ENCODE measurements at places on chromosomes 16 and 17.

DNA sequence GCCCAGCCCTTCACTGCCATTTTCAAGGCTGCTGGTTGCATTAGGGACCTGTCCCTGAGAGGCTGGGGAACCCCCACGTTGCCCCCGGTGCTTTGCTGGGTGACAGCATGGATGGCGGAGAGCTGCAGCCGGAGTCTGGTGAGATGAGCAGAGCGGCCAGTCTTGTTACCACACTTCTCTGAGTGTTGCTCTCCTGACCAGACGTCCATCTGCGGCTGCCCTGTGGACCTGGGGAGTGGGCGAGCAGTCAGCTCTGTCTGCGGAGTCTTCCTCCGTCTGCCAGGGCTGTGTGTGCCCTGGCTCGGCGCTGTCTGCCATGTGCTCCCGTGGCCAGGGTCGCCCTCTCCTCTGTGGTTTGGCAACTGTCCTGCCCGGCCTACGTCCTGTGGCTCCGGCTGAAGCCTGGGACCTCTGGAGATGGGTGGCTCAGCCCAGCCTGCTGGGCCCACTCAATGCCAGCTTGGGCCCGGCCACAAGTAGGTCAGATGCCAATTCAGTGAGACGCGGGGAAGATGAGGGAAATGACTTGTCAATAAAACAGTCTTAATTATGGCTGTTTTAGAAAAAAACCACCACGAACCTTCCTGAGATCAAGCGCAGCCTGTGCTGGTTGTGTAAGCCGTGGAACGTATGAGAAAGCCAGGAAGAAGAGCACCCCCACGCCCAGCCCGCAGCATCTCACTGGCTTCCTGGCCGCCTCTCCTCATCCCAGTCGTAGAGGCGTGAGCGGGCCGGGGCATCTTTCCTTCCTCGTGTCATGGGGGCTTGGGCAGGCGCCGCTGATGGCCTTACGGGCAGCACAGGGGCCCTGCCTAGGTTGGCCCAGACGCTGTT lies 7.9 kb downstream of the KCTD5 start:
- no peak for DNase-seq

DNA sequence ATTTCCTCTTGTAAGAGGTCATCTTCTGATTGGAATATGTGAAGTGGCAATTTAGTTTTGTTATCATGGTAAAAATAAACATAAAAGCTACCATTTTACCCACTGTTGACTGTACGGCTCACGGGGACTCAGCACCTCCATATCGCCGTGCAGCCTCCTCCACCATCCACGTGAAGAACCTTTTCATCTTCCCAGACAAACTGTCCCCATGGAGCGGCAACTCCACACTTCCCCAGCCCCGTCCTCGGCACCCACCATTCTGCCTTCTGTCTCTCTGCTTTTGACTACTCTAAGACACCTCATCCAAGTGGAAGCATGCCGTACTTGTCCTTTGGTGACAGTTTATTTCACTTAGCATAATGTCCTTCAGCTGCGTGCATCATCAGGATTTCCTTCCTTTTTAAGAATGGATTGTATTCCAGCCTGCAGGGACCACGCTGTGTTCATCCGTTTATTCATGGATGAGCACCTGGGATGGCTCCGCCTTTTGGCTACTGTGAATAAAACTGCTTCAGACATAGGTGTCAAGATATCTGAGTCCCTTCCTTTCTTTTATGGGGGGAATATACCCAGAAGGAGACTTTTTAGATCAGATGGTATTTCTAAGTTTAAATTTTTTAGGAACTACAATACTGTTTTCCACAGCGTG lies 14.3 kb downstream of the FBXO31 start:
- no peak for DNase-seq

DNA sequence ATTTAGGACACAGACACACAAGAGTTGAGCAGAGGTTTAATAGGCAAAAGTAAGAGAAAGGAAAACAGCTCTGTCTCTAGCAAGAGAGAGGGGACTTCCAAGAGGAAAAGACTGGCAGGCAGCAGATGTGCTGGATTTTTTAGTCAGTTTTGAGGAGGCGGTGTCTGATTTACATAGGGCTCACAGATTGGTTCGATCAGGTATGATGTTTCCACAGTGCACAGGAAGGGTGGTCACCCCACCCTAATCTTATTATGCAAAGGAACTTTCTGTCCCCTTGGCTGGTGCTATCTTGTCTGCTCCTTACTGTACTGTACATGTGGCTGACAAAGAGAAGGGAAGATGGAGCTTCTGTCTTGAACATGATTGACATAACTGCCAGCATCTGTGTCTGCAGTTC lies 25.3 kb downstream of the BFAR start:
- no peak for DNase-seq

GRCh38 chr17:4980644-4981216 lies 6.7 kb downstream of the CAMTA2 start:
- DNase-seq = no peak

DNA sequence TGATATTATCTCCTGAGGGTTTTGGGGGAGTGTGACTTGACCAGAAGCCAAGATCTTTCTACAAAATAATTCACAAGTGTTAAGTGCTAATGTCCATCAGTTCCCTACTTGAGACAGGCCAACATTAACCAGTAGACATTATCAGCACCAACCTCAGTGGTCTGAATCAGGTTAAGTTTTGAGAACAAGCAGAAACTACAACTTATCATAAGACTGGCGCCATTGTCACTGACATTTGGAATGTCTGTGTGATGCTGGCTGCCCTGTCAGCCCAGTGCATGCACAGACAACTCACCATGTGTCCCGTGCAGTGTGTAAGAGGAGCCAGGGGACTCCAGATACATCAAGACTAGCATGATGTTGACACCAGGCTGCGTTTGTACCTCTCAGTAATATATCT lies 76.8 kb downstream of the CCDC182 start:
- DNase-seq = no peak

- no peak for DNase-seq
Measured at GRCh38 chr16:68784721-68785120, 47.6 kb downstream of the CDH1 start.

GRCh38 chr17:43907998-43908721 lies 824 bp upstream of the MPP2 start:
- peak; percentile 55 for DNase-seq

GRCh38 chr16:70634861-70635260 lies 11.5 kb upstream of the IL34 start:
- DNase-seq = no peak

GRCh38 chr17:62626719-62627218 lies 701 bp upstream of the MRC2 start:
- DNase-seq = no peak

DNA sequence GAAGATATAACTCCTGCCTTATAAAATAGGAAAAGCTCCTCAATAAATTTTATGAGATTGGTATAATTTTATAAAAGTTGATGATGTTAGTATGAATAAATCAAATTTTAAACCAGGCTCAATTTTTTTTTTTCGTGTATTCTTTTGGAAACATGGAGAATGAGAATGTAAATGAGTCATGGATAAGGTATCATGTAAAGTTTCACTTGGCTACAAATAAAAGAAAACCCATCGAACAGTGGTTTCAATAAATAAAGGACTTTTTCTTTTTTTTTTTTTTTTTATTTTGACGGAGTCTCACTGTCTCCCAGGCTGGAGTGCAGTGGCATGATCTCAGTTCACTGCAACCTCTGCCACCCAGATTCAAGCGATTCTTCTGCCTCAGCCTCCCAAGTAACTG lies 67.3 kb downstream of the PHKB start:
- DNase-seq = no peak

- DNase-seq = no peak
Measured at GRCh38 chr17:38539386-38539785, 66.4 kb downstream of the SRCIN1 start.

- DNase-seq = no peak
Measured at GRCh38 chr17:18374216-18374615, 3.4 kb upstream of the EVPLL start.

DNA sequence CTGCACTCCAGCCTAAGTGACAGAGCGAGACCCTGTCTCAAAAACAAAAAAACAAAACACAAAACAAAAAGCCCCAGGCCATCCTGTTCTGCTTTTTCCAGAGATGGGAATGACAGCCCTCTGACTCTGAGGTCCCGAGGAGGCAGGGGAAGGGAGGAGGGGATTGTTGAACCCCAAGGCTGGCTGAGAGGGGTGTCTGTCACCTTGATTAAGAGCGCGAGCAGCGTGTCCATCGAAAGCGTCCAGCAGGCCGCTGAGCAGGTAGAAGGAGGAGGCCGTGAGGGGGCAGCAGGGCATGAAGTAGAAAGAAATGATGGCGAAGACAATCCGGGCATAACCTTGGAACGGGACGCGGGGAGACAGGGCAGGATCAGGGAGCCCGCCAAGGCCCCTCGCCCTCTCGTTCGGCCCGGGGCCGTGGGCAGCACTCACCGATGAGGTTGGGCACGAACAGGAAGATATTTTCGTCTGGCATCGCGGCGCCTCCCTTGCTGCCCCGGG lies 593 bp downstream of the CDIPT start:
- no peak for DNase-seq

- no peak for DNase-seq
Measured at GRCh38 chr17:33522623-33523022, 229.5 kb upstream of the ASIC2 start.

DNA sequence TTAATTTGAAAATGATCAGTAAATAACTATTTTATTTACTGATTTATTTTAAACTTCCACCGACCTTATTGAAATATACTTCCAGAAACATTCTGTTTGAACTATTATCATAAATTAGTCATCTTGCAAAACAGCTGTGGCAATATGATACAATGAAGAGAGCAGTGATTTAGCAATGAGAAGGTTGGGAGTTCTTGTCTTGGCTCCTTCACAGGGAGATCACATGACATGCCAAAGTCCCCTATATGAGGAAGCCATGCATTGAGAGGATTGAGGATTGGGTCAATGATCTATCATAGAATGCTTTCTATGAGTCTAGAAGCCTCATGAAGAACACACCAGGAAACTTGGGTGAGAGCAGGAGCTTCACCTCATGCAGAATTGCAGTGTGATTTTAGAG lies 222.7 kb downstream of the LGALS9B start:
- no peak for DNase-seq

GRCh38 chr16:20385844-20386832 lies 18.4 kb downstream of the PDILT start:
- peak; percentile 50 for DNase-seq

DNA sequence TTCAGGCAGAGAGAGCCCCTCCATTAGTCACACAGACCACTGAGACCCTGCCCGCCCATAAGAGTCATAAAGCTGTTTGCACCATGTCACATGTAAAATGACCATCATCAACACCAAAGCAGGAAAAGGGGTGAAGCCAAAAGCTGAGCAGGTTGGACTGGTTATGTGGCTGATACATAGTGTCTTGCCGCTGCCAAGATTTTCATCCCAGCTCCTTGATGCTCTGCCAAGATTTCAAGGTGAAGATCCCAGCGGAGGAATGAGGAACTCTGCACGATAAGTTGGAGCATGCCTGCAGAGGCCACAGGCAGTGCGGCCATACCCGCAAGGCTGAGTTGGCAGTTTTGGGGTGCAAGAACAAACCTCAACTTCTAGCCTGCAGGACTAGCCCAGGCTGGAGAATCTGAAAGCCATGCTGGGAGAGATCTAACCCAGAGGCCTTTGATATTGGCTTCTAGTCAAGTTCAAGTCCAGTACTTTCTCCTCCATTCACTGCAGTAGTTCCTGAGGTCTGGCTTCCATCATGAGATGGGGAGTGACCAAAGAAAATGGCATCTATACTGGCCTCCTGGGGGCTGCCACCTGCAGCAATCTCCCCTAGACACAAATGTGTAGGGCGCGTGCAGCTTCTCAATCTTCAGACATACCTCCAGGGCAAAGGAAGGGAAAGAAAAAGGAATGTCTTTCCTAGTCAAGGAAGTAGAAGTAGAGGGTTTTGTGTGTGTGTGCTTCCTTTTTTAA lies 79.7 kb upstream of the NOL11 start:
- no peak for DNase-seq

- DNase-seq = no peak
Measured at GRCh38 chr17:29124135-29124924, 55.9 kb downstream of the MYO18A start.

- DNase-seq = no peak
Measured at GRCh38 chr16:54077050-54077821, 209.4 kb downstream of the IRX3 start.

DNA sequence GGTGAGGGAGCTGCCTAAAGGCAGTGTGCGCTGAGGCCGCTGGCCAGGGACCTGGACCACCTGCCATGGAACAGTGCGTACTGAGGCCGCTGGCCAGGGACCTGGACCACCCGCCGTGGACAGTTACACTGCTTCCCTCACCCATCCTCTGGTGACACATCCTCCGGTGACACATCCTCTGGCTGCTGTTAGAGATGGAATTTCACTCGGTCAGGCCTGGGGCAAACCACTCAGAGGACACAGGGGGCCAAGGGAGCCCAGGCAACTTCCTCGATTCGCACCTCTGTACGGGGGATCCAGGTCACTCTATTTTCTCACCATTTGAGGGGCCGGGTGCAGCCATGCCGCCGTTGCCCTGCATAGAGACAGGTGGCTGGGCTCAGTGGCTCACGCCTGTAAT lies 32.4 kb upstream of the RPTOR start:
- no peak for DNase-seq

- peak; percentile 57 for DNase-seq
Measured at GRCh38 chr16:67428146-67428731, 2.7 kb upstream of the HSD11B2 start.

GRCh38 chr17:29162082-29162908 lies 17.9 kb downstream of the MYO18A start:
- no peak for DNase-seq

GRCh38 chr17:78716814-78717393 lies 65.2 kb downstream of the CYTH1 start:
- DNase-seq = peak; percentile 48

- no peak for DNase-seq
Measured at GRCh38 chr17:56914581-56915273, 878 bp upstream of the TRIM25 start.

- DNase-seq = no peak
Measured at GRCh38 chr16:68646953-68647659, 2.0 kb downstream of the CDH3 start.

DNA sequence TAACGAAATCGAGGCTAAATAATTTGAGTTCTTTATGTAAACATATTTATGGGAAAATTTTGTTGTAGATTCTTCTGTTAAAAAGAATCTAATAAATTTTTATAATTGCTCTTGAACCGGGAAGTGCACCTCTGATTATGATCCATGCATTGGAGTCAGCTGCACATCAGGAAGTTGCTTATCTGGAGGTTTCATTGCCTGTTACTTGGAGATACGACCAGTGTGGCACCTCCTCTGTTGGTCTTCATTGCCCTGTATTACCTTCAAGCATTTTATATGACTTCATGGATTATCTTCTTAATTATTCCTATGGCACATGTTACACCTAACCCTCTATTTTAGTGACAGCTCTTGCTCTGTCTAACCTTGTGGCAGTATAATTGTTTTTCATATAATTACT lies 312.6 kb upstream of the TBX2 start:
- DNase-seq = no peak

DNA sequence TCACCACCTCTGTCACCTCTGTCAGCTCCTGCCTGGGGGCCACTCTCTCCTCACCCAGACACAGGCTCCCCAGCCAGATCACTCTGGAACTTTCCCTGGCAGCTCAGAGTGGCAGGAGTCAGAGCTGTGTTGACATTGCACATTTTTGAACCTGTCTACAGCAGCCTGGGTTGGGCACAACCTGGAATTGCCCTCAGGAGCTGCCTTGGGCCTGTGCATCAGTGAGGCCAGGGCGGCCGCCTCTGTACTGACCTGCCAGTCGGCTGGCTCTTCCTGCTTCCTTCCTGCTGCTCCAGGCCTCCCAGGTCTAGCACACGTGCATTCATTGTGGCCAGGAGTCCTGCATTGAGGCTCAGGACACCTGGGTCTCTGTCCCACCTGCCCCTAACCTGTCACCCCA lies 14.2 kb upstream of the TMEM11 start:
- DNase-seq = no peak

- no peak for DNase-seq
Measured at GRCh38 chr17:10048629-10049350, 143.7 kb upstream of the RCVRN start.

GRCh38 chr17:17567631-17568030 lies 23.9 kb downstream of the PEMT start:
- no peak for DNase-seq
